Stimulated activated CD4-positive, alpha-beta T cell treated with anti-CD3 and anti-CD28 coated beads, Interleukin-1b, Interleukin-23, amount 100 ng/mL, for 1 hour (primary cell): ENCODE measurements at places on chromosomes 11 and 22.
A peak's percentile ranks its signal among the peaks of the same experiment; 100 is the strongest.

GRCh38 chr11:3914805-3915204, 59.3 kb downstream of the STIM1 start:
- DNase-seq = no peak

GRCh38 chr11:95115597-95115996, 26.0 kb downstream of the ENDOD1 start:
- DNase-seq = no peak

DNA sequence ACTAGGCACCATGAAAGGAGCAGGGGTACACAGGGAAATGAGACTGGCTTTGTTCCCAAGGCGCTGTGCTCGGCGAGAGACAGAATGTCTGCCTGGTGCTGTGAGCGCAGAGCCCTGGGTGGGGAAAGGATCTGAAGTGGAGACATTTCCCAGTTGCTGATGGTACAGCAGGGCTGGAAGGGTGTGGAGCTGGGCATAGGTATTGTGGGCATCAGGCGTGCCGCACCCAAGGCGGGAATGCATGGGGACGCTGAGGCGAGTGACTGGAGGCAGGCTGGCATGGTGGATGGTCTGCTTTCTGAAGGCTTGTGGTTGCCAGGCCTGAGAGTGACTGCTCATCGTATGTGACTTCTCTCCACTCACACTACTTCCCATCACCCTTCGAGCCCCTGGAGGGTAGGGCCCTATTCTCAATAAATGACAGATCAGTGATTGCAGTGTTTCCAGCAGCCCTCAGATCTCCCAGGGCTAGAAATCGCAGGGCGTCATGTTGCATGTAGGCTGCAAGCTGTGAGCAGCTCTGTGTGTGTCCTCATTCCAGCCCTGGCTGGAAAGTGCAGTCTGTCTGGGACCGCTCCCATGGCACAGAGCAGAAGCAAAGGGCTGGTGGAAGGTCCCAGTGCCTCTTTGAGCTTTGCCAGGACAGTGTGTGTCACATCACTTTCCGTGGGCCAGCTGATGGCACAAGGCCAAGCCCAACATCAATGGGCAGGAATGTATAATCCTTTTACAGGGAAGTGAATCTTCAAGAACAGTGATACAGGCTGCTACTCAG, 67.7 kb downstream of the TBC1D22A start:
- DNase-seq = no peak

GRCh38 chr22:42217019-42217751, 53.3 kb downstream of the TCF20 start:
- no peak for DNase-seq

DNA sequence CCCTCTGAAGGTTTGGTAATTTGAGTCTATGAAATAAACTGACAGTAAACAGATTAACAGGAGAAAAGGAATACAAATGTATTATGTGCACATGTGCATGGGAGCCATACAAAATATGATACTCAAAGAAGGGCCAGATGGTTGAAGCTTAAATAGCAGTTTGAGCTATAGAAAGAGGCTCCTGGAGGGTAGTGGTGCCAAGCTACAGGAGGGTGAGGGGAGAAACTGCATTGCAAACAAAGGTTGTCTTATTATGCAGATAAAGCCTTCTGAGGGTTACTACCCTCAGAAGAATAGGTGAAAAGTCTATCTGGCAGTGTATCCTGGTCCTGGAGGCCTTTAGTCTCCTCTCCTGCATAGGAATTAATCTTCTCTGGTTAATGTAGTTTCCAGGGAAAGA, 267.3 kb upstream of the MPPED2 start:
- no peak for DNase-seq

DNA sequence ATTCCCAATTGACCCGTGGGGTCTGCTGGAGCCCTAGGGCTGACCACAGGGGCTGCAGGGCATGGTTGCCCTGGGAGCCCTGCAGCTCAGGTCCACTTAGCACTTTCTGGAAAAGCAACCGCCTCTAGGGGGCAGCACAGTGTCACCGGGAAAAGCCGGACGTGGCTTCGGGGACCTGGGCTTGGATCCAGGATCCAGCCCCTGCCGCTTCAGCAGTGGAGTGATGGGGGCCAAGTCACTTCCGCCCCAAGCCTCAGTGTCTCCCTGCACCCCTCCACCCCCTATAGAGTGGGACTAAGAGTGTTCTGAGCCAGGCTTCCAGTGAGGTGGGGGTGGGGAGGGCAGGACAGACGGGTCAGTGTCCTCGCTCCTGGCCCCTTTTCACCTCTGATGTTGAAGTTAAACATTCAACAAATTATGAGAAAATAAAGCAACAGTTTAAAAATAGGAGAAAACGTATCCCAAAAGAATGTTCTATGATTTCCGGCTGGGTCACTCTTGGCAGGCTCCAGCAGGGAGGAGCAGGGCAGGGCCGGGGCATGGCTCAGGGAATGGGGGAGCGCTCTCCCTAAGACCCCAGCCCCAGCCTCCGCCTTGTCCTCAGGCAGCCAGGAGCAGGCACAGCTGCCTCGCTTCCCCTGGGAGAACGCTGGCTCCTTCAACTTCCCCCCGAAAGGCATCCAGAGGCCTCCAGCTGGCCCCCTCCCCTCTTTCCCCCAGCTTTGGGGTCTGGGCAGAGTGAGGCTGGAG, 96.5 kb upstream of the FGF3 start:
- peak; percentile 8 for DNase-seq

DNA sequence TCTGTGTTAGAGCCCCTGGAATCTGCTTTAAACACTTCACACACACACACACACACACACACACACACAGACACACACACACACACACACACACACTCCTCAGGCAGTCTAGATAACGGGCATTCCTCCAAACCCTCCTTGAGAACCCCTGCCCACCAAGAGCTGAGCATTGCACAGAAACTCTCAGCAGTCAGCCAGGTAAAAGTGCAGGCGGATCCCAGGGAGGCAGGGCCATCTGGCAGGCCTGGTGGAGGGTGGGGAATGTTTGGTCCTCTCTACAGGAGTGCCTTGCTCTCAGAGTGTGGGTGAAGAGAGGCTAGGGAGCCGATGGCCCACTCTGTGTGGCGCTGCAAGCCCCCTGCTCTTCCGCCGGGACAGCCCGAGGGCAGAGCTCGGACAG, 190.2 kb downstream of the BUD13 start:
- DNase-seq = no peak

- DNase-seq = no peak
These were observed 80.5 kb downstream of the DGCR2 start for GRCh38 chr22:19041704-19042074.
